HuH-7.5 (cell line): ENCODE measurements at places on chromosomes 3 and 15.

GRCh38 chr3:107629566-107629965, 106.8 kb downstream of the BBX start:
- no peak for DNase-seq

GRCh38 chr3:30518181-30518864, 88.1 kb upstream of the TGFBR2 start:
- no peak for DNase-seq

DNA sequence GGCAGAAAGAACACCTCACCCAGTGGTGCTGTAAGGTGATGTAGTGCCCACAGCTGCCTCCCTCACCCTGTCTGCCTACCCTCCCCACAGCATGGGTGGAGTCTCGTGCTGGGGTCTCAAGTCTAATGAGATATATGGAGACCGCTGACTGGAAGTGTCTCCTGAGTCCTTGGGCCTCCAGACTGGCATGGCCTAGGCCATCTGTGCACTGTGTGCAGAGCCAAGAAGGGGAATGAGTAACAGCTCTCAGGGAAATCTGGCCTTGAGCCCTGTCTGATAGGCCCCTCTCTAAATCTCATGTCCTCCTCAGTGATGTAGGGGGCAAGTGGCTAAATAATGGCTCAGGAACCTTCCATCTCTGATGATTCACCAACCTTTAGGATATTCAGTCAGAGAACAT, 277.4 kb downstream of the PLCL2 start:
- peak; percentile 5 for DNase-seq

- DNase-seq = no peak
These were observed 38.2 kb downstream of the CORO2B start for GRCh38 chr15:68617001-68617400.

DNA sequence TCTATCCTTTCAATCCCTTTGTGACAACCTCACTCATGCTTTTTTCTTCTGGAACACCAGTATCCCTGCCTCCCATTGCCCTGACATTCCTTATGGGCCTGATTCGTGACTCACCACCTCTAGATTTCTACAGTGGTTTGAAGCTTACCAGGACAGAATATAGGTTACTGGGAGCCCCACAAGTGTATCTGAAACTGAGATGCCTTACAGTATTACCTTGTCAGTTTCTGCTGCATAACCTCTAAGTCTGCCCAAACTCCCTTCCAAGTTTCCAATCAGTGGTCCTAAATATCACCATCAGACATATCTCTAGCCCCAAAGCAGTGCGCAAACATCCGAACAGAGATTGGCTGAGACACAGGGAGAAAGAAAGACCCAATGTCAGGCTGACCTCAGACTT, 5.6 kb downstream of the CPB1 start:
- no peak for DNase-seq

- DNase-seq = no peak
These were observed 107.0 kb upstream of the PFN2 start for GRCh38 chr3:150077581-150078247.

DNA sequence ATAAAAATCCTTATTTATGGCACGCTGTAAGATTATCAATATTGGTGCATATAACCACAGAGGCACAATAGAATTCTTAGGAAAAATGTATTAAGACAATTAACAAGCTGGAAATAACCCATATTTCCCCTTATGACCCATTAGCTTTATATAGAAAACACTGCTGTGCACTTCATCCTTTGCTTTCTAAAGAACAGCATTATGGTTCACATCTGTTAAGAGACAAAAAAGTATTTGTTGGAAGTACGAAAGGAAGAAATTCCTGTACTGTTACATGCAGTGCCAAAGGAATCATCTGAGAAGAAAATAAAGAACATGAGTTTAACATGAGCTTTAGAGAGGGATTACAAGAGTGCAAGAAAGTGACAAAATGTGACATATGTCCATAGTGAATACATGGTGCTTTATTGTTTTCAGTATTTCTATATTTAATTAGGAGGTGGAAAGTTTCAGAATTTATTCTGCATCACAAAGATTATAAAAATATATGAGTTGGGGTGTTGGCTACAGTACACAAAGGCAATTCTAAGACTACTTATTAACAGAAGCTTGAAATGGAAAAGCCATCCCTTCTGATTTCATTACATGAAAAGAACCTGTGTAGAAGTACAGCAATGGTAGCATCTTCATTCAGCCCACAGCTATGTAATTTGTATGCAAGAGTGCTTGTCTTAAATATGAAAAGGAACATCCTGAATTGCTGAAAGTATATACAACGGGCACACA, 6.8 kb downstream of the UBE3A start:
- no peak for DNase-seq

- DNase-seq = no peak
These were observed 68.6 kb downstream of the ABHD5 start for GRCh38 chr3:43759297-43759782.

DNA sequence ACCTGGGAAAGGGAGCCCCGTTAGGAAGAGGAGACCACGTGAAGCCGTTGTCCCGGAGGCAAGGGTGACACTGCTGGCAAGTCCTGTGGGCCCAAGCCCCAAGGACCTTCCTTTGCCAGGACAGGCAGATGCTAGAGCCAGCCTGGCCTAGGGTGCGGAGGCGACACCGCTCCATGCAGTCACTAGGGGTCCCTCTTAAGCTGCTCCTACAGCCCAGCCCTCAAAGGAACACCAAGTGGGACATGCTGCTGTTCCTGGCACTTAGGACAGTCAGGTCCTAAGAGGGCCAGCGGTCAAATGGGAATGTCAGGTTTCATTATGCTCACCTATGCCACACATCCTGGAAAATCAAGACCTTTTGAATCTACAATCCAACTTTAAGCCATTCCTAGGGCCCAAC, 59.7 kb downstream of the RPN1 start:
- peak; percentile 68 for DNase-seq

DNA sequence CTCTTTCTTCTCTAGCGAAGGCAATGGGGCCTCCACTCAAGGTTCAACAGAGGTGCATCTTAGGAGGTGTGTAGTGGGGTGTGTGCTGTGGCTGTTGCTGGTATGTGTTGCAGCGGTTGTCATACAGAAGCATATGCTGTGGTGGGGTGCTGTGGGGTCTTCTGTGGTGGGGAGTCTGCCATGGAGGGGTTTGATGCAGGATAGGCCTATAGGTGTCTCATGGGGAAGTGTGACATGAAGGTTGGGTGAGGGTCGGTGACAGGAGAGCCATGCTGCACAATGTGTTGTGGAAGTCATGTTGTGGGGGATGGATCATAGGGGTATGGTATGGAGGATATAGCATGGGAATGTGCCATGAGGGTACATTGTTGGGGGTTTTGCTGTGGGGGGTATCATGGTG, 20.3 kb downstream of the NMNAT3 start:
- no peak for DNase-seq

DNA sequence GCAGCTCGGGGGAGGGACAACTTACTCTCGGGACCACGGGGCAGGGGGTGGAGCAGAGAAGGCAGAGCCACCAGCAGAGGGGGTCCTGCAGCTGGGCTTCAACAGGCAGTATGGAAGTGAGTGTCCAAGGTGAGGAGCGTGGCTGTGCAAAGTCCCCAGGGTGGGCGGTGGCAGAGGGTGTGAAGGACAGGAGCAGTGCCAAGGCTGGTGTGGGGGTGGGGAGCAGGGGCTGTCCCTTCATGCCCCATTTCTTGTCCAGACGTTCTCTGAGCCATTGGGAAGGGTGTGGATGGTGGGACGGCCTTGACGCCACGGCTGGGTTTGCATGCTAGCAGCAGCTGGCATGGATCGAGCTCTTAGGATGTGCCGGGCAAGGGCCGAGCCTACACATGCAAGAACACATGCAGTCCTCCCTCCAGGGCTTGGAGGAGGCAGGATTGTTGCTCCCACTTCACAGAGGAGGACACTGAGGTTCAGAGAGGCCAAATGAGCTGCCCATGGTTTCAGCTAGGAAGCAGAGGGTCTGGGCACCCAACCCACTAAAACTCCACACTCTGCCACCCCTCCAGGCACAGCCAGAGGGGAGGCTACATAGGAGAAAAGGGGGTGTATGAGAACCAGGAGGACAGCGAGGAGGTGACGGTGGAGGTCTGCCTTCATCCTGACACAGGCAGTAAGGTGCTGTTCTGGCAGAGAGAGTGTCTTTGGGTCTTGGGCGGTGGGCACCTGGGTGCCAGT, 93.6 kb downstream of the TBC1D2B start:
- DNase-seq = no peak

DNA sequence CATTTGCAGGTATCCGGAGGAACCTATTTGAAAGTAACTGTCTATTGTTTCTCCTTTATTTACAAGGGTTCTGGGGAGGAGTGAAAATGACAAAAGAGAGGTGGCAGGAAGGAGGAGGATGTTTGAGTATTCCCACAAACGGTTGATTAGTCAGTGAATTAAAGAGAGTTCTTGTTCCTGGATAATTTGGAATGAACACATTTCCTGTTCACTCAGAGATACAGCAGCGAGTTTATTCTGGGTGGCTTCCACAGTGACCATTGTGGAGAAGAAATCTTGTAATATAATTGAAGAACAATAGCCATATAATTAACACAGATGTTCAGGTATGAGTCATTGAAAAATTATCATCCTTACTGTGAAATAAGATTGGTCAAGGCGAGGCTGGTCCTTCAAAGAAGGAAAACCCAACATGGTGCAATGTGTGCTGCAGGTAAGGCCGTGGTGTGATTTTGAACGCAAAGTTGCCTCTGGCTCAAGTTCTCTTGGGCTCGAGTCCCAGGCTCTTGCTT, 77.3 kb downstream of the NFKBIZ start:
- no peak for DNase-seq

GRCh38 chr3:128436214-128436613, 30.5 kb downstream of the DNAJB8 start:
- DNase-seq = no peak

- no peak for DNase-seq
These were observed 1.1 kb upstream of the PLCH1 start for GRCh38 chr3:155745795-155746550.

DNA sequence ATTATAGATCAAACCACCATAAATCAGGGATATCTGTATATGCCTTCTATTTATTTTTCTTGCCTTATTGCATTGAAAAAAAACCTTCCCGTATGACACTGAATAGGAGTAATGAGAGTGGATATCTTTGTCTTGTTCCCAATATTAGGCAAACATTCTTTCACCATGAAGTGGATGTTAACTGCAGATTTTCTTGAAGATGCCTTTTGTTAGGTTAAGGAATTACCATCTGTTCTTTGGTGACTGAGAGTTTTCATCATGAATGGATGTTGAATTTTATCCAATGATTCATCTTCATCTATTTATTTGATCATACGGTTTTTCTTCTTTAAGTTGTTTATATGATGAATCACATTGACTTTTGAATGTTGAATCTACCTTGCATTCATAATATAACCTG, 47.1 kb upstream of the MECOM start:
- DNase-seq = no peak

GRCh38 chr3:14137004-14137403, 12.2 kb downstream of the TMEM43 start:
- DNase-seq = no peak

DNA sequence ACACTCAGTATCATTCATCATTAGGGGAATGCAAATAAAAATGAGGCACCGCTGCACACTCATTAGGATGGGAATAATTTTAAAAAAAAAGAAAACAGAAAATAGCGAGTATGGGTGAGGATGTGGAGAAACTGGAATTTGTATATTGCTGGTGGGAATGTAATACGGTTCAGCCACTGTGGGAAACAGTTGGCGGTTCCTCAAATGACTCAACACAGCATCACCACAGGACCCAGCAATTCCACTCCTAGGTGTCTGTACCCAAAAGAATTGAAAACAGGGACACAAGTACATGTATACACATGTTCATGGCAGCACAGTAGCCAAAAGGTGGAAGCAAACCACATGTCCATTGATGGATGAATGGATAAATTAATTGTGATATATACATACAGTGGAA, 35.2 kb upstream of the RFTN1 start:
- DNase-seq = no peak

DNA sequence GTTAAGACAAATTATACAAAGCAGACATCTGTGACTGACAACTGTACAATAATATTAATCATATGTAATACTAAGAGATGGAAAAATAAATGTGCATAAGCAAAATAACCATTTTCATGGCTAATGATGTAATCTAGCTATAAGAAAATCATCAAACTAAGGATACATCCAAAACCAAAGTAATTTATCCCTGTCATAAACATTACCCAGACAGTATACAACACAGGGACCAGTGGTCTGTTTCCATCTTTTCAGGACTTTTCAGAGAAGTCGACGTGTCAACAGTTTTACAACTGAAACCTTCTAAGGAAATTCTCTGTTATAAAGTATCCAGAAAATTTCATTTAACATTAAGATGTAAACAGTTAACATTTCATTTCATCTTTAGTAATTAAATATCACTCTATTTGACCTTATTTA, 11.0 kb downstream of the THBS1 start:
- DNase-seq = no peak

- DNase-seq = no peak
These were observed 55.2 kb upstream of the CACNA2D3 start for GRCh38 chr3:54067055-54067698.

- no peak for DNase-seq
These were observed 184.5 kb downstream of the ZPLD1 start for GRCh38 chr3:102619361-102619760.
